ENCODE measurements at places on chromosomes 1 and 21.

GRCh38 chr1:64137412-64137803 is 66.0 kb upstream of the UBE2U start:
- no peak for DNase-seq

- DNase-seq = no peak
Observed at GRCh38 chr1:26158271-26158907, 490 bp upstream of the FAM110D start.

DNA sequence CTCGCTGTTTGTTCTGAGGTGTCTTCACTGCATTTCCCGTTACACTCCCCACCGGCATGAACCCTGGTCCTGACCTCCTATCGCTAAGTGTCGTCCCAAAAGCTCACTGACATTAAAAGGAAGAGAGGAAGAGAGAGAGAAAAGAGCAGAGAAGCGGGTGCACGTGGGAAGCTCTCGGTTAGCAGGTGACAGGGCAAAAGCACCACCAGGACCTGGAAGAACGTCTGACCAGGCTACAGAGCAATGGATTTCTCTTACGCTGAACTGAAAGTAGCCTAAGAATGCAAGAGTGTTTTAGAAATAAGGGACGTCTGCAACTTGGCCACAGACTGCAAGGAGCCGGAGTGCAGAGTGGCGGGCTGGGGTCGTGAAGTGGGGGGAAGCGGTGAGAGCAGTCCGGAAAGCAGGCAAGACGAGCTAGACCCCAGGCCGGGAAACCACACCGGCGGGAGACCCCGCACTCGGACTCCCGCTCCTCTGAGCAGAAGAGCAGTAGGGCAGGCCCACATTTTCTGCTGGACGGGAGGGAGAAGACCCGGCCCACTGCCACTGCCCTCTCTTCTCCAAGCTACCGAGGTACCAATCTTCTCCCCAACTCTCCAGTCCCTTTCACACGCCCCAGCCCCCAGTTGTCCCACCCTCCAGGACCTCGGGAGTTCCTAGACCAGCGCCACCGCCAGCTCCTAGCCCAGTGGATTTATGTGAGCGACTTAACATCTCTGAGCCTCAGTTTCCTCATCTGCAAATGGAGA is 8.3 kb upstream of the MPZL1 start:
- no peak for DNase-seq

- DNase-seq = no peak
Observed at GRCh38 chr21:43733060-43733459, 14.1 kb downstream of the PDXK start.

DNA sequence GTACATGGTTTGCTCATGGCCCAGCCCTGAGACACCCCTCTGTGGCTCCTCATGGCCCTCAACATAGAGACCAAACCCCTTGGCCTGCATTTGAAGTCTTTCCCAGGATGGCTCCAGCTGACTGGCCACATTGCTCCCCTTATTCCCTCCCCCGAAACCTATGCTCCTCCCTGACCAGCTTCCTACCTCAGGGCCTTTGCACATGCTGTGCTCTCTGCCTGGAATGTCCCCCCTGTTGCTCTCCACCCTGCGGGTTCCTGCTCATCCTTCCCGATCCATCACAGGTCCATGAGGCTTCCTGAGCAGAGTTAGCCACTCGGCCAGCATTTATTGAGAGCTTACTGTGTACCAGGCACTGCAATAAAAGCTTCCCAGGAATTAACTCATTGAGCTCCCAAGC is 70.9 kb upstream of the SELENON start:
- DNase-seq = no peak

GRCh38 chr21:36883532-36884486 is 82.7 kb downstream of the HLCS start:
- DNase-seq = no peak

GRCh38 chr21:26501495-26502021 is 71.5 kb downstream of the CYYR1 start:
- no peak for DNase-seq

DNA sequence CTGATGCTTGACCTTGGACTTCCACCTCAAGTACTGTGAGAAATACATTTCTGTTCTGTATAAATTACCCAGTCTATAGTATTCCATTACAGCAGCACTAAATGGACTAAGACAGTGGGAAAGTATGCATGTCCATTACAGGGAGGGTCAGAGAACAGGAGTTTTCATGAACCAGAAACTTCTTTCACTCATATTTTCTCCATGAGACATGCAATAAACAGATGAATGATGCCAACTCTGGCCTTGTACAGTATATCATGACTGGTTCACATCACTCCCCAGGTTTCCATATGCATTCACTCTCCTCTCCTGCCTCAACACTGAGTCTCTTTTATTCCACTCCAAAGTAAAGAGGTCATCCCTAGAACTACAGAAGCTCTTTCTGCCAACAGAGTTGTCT is 4.5 kb upstream of the IFI16 start:
- DNase-seq = no peak

- no peak for DNase-seq
Observed at GRCh38 chr1:184310157-184310819, 76.5 kb upstream of the C1orf21 start.

DNA sequence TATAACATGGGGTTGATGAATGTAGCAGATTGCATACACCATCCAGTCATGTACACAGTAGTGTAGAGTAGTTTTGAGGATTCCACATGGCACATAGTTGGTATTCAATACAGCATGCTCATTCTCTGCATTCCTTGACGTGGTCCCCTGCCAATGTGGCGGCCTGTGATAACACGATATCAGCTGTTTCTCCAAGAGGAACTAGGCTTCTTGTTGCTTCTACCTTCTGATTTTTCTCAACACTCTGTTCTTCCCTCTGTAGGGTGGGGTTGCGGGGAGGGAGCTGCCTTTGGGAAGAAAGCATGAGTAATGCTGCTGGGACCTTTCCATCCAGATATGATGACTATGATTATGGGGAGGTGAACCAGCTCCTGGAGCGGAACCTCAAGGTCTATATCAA is 19.4 kb downstream of the SESN2 start:
- DNase-seq = no peak

GRCh38 chr1:205326812-205327466 is 5.4 kb upstream of the NUAK2 start:
- DNase-seq = no peak

DNA sequence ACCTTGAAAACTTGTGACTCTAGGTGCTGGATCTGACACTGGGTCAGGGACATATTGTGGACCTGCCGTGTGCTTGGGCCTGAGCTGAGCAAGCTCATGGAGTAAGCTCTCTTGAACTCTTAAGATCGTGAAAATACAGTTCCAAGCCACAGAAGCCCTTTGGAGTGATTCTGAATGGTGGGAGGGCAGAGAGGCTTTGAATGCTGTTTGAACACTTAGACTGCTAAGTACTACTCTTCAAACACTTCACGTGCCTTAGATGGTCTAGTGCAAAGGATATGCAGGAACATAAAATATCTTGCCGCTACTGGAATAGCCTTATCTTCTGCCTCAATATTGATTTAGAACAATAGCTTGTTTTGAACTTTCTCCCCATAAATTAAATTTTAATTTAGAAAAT is 21.6 kb downstream of the ROR1 start:
- DNase-seq = no peak

DNA sequence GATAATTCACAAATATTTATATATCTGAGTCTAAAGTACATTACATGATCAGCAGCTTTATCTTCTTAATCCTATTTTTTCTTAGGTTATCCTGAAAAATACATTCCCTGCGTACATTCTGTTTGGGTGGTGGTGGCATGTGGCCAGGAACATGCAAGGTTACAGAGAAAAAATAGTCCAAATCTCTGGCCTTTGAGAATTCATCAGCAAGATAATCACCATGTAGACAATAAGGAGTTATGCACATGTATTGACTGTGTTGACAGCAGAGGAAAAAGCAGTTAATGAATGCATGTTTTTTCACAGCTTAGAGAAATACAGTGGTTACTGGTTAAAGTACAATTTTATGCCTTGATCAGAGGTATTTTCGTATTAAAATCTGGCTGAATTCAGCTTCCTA is 49.0 kb downstream of the ABCA4 start:
- no peak for DNase-seq

GRCh38 chr1:2543543-2544092 is 12.6 kb upstream of the TNFRSF14 start:
- DNase-seq = no peak

DNA sequence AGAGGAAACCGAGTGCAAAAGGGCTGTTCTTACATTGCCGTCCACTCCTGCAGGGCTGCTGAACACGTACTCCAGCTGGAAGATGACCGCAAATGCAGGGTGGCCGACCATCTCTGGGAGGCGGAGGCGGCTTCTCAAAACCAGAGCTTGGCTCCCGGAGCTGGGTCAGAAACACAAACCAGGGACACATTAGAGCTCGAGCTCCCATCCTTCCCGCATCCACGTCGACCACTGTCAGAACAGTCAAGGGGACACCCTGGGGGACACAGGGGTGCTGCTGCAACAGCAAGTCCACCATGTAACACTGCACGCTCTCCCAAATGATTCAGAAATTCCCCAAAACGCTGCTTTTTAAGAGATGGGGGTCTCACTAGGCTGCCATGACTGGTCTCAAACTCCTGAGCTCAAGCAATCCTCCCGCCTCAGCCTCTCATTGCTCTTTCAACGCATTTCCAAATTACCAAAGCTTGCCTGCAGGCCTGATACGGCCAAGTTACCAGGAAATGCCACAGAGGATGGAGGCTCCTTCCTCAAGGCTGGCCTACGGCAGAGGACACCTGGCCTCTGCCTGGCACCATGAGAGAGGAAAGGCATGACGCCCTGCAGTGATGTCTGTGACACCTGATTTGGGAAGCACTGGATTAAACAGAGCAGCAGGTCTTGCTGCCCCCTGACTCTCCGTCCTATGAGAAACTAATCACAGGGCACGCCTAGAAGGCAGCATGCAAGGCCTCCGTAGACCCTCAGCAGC is 45.0 kb downstream of the NPHP4 start:
- DNase-seq = no peak

DNA sequence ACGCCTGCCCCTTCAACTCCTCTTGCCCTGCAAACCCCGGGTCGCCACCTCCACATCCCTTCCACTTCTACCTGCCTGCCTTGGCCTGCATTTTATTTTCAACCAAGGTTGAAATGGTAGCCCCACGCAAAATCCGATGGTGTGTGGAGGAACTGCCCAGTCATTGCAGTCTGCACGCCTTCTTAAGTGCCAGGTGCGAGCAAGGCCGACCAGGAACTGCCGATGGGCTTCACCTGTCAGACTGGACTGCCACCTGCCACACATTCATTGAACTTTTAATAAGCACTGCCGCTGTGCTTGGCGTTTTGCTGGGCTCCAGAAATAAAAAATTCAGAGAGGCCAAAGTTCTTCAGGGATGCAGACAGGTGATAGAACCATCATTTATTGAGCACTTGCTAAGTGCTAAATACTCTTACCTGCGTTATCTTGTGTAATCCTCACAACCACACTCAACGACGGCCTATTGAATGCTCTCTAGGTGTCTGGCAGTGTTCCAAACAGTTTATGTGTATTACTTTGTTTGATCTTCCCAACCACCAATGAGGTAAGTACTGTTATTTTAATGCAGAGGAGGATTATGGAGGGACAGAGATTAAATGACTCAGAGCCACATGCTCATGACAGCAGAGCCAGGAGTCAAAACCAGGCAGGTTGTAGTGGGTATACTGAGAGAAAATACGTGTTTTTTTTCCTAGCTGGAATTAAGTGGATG is 36.2 kb downstream of the CACHD1 start:
- DNase-seq = peak; percentile 90

DNA sequence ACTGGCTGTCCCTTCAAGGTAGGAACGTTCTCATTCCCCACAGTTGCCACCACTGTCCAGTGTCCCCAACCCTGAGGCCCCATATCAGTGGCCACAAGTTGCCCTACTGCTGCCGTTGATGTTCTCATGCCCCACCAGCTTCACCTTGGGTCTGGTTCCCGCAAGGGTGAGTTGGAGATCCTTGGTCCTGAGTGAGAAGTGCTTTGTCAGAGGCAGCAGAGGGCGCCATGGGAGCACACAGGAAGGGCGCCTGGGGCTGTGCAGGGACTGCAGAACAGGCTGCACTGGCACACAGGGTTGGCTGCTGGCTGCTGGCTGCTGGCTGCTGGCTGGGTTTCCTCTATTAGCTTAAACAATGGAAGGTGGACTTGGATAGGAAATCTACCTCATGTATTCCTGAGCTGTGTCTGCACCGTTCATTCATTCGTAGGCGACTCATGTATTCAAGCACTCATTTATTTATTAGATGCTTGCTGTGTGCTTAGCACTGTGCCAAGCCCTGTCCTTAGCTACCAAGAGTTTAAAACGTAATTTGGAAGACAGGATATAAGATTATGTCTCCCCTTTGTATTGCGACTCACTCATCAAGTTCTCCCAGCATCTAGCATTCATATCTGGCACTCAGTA is 2.1 kb upstream of the S100A9 start:
- peak; percentile 35 for DNase-seq

DNA sequence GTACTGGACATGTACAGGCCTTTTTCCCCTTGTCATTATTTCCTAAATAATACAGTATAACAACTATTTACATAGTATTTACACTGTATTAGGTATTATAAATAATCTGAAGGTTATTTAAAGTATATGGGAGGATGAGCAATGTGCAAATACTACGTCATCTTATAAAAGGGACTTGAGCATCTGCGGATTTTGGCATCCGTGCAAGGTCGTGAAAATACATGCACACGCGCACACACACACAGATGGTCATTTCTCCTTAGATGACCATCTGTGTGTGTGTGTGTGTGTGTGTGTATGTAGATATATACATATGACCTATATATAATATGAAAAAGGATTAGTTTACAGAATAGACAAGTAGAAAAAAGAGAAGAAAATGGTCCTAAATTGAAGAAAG is 15.4 kb downstream of the ALG14 start:
- DNase-seq = no peak

GRCh38 chr1:245749053-245749452 is 594.3 kb downstream of the KIF26B start:
- no peak for DNase-seq

- DNase-seq = no peak
Observed at GRCh38 chr21:33886321-33886720, 29.3 kb downstream of the ATP5PO start.

- no peak for DNase-seq
Observed at GRCh38 chr21:44815852-44816628, 1.8 kb downstream of the SUMO3 start.

DNA sequence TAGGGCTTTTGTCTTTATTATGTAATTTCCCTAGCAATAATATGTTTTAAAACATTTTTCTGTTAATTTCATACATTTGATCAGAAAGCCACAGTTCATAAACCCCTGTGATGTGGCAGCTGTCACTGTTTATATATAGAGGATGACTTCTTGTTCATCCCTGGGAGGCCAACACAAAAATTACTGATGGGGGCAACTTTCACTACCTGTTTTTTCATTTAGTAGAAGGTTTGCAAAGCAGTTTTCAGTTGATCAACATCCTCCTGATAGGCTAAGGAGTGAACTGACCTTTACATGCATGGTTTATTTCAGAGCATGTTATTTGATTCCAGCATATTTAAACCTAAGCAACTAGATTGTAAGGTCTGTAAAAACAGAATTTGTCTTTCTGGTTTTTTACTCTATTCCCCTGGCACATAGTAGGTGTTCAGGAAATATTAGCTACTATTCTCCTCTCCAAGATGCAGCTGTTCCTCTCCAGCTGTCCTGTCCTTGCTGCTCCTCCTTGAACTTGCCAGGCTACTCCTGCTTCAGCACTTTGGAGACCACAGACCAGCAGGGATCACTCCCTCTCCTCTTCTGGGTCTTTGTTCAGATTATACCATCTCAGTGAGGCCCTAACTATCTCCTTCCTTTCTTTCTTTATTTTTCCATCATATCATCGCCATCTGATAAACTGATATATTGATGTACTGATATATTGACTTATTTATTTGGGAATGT is 54.7 kb downstream of the ROR1 start:
- DNase-seq = no peak

- no peak for DNase-seq
Observed at GRCh38 chr1:108882837-108883236, 6.1 kb downstream of the GPSM2 start.

- DNase-seq = peak; percentile 21
Observed at GRCh38 chr1:73475316-73475870, 722.6 kb downstream of the LRRIQ3 start.

Measured in NCI-H774 (cell line).